Glomerular endothelial cell (primary cell): ENCODE measurements at places on chromosomes 2 and 18. TPM values are rescaled to one million over a fixed set of nuclear protein-coding genes. Genes with fewer than 3 reads are reported as not detected.
A peak's percentile ranks its signal among the peaks of the same experiment; 100 is the strongest.

Gene DYNAP
- total RNA-seq, result not detected in 2 replicates

Gene SPR
- total RNA-seq, result 31.6 and 44.1 TPM in 2 replicates

Gene PRKAG3
- not detected in 2 replicates for total RNA-seq

Gene CELF4
- not detected in 2 replicates for total RNA-seq

Gene OR6B2
- not detected in 2 replicates for total RNA-seq

Gene IKZF2
- 0.92 and 3.3 TPM in 2 replicates for total RNA-seq

Gene STARD6
- not detected in 2 replicates for total RNA-seq

Gene G6PC2
- total RNA-seq, result not detected in 2 replicates

Gene IL36G
- not detected in 2 replicates for total RNA-seq

DNA sequence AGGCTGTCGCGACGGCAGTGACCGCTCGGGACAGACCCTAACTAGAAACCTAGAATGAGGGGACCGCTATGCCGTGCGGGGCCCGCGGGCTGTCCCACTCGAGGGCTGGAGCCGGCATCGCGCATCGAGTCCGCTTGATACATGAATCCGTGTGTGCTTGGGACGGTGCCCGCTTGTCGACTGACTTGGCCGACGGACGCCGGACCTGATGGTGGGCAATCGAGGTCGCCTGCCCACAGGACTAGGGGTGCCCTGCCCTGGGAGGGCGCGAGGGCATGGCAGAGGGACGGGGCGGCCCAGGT is 749 bp upstream of the PTMA start:
- no peak for DNase-seq

DNA sequence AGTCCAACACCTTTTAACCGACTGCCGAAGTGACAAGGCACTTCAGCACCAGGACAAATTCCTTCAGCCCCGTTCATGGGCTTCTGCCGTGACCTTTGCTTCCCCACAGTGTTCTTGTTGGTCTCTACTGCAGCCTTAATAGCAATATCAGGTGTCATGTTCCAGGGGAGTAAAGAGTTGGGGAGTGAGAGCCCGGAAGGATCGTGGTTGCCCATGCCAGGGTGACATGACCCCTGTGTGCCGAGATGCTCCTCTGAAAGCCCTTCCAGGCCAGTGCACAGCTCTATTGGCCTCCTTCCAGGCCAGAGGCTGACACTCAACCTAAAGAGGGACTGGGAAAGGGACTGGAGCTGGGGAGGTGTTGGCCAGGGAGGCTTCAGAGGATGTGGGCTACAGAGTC is 279.2 kb downstream of the CYRIA start:
- DNase-seq, result no peak

GRCh38 chr2:173523497-173523896 is 168.8 kb downstream of the CDCA7 start:
- no peak for DNase-seq

GRCh38 chr2:226190479-226191252 is 609.0 kb downstream of the IRS1 start:
- no peak for DNase-seq

GRCh38 chr2:203659331-203660049 is 46.9 kb upstream of the CD28 start:
- no peak for DNase-seq

DNA sequence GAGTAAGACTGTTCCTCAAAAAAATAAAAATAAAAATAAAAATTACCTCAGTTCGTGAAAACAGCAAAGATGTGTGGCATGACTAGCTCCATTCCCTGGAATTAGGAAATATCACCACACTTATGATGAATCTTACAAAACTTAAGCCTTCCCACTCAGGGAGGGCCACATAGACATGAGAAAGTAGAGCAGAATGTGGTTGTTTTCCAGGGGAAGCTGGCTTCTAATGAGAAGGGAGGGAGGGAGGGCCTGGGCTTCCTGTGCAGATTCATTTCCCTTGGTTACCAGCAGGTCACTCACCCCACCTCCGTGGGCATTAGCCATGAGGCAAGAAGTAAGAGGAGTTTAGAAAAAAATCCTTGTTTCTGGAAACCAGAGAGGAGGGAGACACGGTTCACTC is 95.9 kb upstream of the RMDN2 start:
- DNase-seq, result peak; percentile 85

DNA sequence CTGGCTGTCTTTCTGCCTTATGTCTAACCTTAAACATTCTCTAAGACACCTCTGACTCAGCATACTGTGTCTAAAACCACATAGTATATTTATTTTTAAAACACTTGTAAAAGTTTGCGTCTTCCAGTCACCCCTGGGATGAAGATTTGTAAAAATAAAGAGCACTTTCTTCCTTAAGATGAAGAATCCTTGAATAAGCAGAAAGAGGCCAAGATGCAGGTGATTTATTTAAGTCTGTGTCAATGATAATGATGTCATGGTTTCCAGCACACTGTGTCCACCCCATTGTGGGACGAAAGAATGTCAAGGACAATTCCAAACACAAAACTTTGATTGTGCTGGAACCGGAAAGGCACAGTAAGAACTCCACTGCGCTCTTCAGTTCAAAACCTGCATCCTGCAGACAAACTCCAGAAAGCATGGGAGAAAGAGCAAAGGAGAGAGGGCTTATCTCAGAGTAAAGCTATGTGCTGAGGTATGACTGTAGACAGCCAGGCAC is 92.9 kb downstream of the ZEB2 start:
- peak; percentile 87 for DNase-seq

- no peak for DNase-seq
These were observed 3.9 kb downstream of the GLI2 start for GRCh38 chr2:120739438-120740090.

- DNase-seq, result no peak
These were observed 106.3 kb upstream of the GLI2 start for GRCh38 chr2:120629241-120629895.

DNA sequence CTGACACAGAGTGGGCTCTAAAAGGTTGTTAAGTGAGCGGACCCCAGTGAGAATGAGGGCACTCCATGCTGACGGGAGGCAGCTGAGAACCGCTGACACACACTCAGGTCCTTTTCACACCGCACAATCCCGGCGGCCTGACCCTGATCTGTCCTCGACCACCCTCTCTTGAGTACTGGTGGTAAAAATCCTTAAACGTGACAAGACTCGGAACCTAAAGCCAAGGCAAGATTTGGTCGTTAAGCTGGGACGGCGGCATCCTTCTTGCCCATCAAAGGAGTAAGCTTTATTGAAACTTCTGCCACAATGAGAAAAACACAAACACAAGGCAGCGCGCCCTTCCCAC is 569 bp downstream of the TMX3 start:
- no peak for DNase-seq

DNA sequence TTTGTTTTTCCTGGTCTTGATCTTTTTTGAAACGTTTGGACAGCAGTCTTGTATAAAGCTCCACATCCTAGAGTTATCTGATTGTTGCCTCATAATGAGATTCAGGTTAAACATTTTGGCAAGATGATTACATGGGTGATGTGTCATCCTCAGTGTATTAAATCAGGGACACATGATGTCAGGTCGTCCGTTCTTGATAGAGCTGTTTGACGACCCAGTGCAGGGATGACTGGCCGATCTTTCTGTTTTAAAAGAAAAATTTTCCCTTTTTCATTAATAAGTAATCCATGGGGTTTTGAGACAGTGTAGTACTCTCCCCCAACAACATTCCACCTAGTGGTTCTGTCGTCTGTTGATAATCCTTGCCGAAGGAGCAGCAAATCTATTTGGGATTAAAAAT is 44.5 kb upstream of the SERPINB2 start:
- no peak for DNase-seq

DNA sequence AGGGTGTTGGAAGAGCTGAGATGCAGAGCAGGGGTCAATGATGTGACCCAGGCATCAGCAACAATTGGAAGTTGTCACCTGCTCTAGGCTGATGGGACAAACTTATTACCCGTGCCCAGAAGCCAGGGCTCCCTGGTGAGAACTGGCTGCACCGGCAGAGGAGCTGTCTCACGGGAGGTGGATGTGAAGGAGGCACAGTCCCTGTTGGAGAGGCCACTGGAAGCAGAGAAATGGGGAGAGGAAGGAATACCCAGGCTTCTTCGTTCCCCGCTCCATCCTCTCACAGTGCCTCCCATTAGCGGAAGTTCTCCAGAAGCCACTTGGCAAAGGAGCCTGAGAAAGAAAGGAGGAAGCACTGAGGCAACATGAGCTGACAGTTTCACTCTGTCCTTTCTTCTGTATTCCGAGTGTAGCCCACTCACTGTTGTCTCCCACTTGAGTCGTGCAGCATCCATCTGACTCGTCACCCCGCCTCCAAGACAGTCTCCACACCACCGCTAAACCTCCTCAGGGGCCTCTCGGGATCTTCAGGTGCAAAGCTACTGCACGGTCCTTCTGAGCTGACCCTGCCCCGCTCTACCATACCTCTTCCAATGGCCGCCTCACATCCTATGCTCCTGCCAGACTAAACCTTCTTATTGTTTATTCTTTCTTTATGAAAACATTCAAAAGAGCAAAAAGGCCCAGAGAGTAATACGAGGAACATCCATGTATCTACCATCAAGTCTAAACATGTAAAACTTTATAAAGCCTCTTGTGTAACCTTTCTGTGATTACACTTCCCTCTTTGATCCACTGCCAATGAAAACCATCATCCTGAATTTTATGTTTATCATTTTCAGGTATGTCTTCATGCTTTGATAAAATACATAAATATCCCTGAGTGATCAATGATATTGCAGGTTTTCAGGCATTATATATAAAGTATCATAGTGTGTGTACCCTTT is 19.1 kb upstream of the AFTPH start:
- no peak for DNase-seq

DNA sequence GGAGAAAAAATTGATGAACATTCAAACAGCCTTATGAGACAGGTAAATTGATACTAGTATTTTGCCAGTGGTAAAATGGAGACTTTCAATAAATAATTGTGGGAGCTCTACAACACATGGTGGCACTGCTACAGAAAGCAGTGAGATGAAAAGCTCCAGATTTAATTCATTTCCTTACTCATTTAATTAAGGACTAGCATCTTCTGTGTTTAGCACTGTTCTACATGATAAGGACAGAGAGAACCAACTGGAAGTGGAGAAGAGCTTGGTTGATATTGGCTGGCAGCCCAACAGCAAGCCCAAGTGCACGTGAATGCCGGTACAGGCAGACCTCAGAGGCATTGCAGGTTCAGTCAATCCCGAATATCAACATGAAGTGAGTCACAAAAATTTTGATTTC is 470.4 kb upstream of the MYT1L start:
- DNase-seq, result no peak

DNA sequence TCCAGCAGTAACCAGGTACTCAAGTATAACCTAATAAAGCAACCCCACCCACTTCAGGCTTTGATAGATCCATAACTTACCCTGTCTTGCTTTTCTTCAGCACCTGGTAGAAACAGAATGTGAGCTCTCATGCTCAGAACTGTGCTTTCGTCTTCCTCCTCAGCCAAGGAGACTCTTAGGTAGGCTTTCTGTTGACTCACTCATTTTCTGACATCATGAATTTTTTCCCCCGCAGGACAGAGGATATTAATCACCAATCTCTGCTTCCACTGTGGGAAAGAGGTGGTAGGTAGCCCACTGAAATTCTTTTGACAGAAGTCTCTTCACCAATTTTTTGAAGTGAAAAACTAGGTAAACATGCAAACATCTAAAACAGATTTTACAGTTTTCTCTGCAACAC is 241.2 kb upstream of the KCNJ3 start:
- no peak for DNase-seq

GRCh38 chr2:207157731-207158130 is 8.0 kb downstream of the KLF7 start:
- no peak for DNase-seq

- DNase-seq, result no peak
These were observed 45.5 kb downstream of the TBC1D8 start for GRCh38 chr2:101105654-101106053.

DNA sequence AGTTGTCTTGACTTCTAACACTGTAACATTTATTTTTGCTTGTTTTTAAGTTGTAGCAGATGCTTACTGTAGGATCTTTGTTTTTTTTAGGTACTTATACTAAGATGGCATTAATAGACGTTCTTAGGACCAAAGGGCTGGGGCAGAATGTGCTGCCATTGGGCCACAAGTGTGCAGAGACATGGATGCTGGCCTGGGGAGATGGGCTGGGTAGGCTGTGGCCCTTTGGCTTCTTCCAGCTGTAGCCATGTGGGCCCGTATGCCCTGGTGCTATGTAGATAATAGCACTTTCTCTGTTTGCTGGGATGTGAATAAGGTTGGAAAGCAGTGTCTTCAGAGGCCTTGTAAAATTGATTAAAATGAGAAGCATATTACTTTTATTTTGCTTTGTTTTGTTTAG is 18.8 kb downstream of the RAB31 start:
- DNase-seq, result no peak

GRCh38 chr18:73669297-73669696 is 478.3 kb downstream of the FBXO15 start:
- no peak for DNase-seq

DNA sequence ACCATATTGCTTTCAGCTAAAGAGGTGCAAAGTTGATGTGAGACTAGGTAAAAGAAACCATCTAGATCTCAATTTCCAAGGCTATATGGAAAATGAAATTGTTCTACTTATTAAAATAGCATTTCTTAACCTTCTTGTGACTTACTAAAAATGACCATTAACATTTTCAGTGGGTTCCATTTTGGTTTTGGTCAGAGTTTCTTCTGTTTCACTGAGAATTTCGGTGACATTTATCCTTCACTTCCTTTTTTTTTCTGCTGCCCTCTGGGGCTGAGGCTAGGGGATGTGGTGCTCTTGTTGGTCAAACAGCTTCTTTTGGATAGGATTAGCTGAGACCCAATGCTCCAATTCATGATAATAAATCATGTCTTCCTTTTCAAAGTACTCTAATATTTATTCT is 44.3 kb upstream of the REL start:
- no peak for DNase-seq

DNA sequence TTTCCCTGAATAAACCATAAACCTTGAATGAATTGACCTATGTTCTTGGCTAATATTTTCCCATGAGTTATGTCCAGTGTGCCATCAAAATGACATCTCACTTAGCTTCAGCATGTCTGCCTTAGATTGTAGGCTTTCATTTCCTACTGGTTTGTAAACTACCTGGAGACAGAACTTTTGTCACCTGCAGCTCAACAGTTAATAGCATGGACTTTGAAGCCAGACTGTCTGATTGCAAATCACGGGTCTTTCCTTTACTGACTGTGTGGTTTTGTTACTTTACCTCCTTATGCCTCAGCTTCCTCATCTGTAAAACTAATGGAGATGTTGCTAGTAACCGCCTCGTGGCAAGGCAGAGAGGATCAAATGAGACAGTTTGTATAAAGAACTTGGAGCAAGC is 187.1 kb downstream of the SUCLG1 start:
- DNase-seq, result no peak
